GM23338 (cell line): ENCODE measurements at places on chromosomes 12 and 14. TPM values are rescaled to one million over a fixed set of nuclear protein-coding genes. Genes with fewer than 3 reads are reported as not detected.

DNA sequence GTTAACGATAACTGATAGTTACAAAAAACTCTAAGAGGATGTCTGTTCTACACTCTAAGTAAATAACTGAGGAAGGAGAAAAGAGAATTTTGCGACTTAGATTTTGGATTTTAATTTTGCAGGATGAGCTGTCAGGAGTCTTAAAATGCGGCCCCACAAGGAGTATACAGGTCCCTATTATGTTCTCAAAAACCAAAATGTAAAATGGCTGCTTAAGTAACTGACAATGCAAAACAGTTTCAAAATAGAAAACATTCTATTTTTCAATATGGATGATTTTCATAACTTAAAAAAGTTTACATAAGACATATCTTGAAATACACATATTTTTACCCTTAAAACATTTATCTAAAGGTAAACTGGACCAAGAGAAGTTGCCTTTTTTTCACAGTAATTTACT lies 2.6 kb downstream of the CD69 start:
- peaks cover 11% of the 10 kb centered on the region for H3K4me1 ChIP-seq
- no peak for DNase-seq
- H3K36me3 ChIP-seq = no peaks in the 10 kb centered on the region
- H3K27me3 ChIP-seq = no peaks in the 10 kb centered on the region
- H3K27ac ChIP-seq = no peak overlapping the region
- H3K4me3 ChIP-seq = no peak overlapping the region

DNA sequence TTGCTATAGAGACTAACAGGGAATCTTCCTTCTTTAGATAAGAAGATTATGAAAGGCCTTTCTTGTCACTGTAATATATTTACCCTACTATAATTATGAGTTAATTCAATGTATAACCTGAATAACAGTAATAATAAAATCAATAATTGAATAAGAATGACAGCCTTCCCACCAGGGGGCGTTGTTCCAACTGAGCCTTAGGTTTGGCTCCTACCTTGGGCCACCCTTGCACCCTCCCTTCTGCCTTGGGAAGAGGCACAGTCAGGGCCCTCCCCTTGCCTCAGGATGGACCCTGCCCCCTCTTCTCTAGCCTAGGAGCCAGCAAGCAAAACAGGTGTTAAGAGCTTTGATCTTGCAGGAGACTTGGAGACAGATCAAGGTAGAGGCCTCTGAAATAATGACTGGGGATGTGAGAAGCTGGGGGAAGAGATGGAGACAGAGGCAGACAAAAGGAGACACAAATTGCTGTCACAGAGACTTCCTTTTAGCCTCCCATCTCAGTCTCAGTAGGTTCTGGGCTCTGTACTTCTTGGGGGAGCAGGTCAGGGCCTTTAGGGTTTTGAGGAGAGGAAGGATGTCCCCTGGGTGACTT lies 40.1 kb upstream of the CISTR start:
- H3K36me3 ChIP-seq = no peaks in the 10 kb centered on the region
- no peak overlapping the region for H3K4me3 ChIP-seq
- no peaks in the 10 kb centered on the region for H3K4me1 ChIP-seq
- no peak overlapping the region for H3K27ac ChIP-seq

DNA sequence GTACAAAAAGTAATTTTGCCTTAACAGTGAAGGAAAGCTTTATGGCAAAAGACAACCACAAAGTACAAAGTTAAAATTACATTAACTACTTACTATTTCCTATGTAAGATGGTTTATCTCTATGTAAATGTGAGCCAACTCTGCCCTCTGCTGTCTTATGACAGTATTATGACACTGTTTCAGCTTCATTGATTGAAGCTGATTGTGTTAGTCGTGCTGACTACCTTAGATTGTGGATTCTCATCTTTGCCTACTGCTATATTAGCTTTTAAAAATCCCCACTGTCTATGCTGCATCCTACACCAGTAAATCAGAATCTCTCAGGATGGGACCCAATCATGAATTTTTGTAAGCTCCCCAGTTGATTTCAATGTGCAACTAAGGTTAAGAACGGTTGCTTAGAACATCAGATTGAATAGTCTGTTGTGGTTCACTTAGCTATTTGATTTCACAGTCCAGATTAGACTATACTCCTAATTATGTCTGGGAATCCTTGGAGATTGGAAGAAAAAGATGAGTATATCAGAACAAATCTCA lies 12.2 kb upstream of the SPTB start:
- no peaks in the 10 kb centered on the region for H3K27me3 ChIP-seq
- no peaks in the 10 kb centered on the region for H3K36me3 ChIP-seq
- peak; percentile 80 for DNase-seq
- H3K27ac ChIP-seq = no peak overlapping the region
- no peaks in the 10 kb centered on the region for H3K4me1 ChIP-seq

GRCh38 chr12:71392521-71393145 lies 47.0 kb upstream of the LGR5 start:
- H3K4me3 ChIP-seq = no peak overlapping the region
- H3K4me1 ChIP-seq = peaks cover 2% of the 10 kb centered on the region; the same call in 1 of the 2 replicates
- no peaks in the 10 kb centered on the region for H3K36me3 ChIP-seq

DNA sequence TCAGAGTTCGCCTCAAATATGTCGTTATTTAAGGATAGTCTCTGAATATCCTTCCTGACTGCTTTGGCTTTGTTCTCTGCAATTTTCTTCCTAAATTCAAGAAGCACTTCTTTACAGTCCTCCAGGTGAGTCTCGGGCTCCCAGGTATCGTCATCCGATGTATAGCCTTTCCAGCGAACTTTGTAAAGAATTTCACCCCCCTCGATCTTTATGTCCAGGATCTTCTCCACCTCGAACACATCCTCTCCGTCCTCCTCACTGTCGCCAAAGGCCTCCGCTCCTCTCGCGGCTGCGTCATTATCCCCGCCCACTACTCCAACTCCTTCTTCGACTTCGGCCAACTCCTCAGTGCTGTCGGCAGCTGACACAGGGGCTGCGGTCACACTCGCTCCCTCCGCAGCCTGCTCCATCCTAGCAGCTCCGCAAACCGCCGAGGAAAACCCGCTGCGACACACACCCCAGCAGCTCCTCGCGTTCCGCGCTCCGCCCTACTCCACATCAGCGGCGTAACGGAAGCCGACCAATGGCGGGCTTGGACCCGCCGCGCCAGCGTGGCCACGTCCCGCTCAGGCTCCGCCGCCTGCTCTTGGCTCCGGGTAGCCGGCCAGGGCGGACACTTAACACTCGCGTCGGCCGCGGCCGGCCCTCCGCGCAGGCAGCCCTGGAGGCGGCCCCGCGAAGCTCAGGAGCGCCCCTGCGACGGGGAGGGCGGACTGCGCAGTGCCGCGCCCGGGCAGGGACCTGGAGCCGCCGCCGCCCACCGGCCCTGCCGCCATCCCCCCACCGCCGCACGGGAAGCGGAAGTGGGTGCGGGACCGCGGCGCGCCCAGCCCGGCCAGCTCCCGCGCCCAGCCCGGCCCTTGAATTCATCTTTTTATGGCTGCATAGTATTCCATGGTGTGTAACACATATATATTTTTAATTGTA lies 4.1 kb downstream of the CD163L1 start:
- no peaks in the 10 kb centered on the region for H3K4me1 ChIP-seq
- H3K4me3 ChIP-seq = peak overlapping the region; percentile 53
- peak overlapping the region; percentile 75; the same call in 1 of the 2 replicates for H3K27ac ChIP-seq
- DNase-seq = peak; percentile 88

MGST1 gene
- total RNA-seq = 297 and 354 TPM in 2 replicates
